Stimulated activated CD4-positive, alpha-beta T cell treated with anti-CD3 and anti-CD28 coated beads, TNF-alpha, amount 100 ng/mL, for 48 hours (primary cell): ENCODE measurements at places on chromosomes 5 and 9.

DNA sequence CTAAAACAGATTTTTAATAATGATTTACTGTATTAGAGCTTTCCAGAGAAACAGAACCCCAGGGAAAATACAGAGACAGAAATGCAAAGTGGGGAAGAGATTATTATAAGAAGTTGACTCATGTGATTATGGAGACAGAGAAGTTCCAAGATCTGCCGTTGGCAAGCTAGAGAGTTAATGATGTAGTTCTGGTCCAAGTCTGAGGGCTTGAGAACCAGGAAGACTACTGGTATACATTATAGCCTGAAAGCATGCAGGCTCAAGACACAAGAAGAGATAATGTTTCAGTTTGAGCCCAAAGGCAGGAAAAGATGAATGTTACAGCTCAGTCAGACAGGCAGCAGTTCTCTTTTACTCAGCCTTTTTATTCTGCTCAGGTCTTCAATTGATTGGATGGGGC is 98.8 kb upstream of the NFIL3 start:
- no peak for DNase-seq

DNA sequence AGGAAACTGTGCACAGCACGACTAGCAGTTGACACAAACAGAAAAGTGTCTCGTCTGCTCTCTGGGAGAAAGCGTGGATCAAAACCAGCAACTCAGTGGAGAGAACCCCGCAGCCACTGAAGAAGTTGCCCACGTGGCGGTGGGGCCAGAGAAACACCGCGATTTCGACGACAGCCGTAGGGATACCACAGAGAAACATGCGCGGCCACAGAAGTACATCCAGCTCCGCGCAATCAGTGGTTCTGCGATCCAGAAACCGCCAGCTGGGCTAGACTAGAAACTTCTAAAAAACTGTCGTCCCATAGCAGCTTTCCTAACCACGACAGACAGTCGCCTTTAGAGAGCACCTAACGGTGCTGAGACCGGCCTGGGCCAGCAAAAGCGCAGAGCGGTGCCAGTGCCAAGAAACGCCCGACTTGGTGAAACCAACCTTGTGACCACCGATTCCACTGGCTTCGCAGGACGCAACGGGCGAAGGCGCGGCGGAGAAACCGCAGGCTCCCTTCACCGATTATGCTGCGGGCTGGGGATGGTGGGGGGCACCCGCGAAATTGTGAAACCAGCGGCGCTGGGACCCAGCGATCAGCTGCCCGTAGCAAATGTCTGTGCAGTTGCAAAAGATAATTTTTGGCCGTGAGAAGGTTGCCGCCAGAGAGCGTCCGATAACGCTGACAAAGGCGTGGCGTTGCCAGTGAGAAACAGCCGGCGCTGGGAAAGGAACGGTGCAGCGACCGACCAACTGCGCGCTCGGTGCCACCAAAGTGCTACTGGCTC is 2.7 kb upstream of the ANXA2R start:
- no peak for DNase-seq

DNA sequence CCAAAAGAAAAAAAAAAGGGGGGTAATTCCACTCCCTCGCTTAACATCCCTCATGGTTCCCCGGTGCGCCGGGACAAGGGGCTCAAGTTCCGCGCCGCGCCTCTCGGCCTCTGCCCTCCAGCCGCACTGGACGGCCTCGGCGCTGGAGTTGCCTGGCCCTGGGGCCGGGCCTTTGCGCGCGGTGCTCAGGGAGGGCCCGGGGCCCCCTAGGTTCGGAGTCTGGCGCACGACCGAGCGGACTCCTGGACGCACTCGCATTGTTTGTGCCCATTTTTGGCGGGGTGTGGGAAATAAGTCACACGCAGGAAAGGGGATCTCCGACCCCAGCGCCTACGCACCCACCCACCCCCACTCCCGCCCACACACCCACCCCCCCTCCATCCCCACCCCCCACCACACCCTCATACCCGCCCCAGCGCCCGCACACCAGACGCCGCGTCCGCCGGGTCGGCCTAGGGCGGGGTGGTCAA is 381 bp downstream of the MED22 start:
- DNase-seq = no peak

DNA sequence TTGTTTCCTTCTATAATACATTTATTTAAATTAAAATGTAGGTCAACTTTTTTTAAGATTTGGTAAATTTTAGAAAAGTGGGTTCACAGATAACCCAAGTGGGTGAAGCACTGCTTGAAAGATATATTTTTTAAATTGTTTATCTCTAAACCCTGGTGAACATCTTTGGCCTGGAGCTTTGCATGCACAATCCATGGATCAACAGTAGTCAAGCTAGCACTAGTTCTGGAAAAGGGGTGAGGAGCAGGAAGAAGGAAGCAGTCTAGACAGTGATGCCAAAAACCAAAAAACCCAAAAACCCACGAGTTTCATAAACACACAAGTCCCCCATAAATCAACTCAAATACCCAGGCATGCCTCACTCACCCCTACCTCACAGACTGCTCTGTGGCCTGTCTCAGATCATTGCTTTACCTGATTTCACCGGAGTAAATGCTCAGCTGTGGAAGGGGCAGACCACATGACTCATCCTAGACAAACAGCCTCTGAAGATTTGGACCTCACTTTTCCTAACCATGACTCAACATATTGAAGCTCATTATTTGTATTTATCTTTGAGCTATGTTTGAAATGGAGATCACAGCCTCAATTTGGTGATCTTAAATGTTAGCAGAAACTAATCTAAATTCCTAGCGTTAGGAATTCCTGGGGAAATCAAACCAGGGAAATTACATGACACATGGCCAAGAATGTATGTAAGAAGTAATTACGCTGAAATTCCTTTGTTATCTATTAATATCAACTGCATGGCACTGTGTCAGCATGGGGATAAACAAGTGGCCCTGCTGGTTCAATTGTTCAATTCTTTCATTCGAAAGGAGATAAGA is 149.6 kb downstream of the ZNF608 start:
- DNase-seq = no peak

DNA sequence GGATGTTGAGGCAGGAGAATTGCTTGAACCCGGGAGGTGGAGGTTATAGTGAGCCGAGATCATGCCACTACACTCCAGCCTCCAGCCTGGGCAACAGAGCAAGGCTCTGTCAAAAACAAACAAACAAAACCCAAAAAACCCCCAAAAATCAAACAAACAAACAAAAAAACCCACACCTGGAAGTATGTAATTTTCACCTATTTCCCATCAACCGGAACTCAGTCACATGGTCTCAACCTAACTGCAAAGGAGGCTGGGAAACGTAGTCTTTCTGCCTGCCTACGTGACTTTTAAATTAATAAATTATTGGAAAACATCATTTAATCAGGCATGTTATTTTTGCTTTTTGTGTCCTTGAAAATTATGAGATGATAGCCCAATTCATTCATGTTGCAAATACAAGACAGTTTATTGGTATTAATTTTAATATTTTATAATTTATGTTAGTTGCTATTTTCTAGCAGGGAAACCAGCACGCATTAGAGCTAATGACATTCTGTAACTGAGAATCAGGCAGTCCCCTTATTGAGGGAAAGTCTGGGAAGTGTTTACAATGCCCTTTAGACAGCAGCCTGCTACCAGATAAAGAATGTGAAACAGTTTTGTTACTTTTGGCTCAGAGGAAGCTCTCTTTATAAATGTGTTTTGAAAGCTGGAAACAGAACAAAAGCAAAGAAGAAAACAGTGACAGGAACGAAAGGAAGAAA is 110.3 kb downstream of the NXNL2 start:
- no peak for DNase-seq

DNA sequence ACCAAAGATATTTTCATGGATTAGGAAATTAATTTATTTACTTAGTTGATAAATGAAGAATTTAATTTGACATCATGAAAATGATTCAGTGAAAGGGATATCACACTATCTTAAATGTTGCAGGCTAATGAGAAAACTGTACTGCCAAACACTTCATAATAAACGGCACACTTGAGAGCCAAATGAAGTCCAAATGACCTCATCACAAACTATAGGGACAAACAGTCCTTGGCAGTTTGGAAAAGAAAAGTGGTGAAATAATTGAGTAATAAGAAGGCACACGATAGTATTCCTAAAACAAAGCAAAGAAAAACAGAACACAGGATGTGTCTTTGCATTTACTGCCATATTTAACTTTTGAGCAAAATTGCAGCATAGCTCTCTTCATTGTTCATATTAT is 116.9 kb upstream of the TLR4 start:
- DNase-seq = no peak

DNA sequence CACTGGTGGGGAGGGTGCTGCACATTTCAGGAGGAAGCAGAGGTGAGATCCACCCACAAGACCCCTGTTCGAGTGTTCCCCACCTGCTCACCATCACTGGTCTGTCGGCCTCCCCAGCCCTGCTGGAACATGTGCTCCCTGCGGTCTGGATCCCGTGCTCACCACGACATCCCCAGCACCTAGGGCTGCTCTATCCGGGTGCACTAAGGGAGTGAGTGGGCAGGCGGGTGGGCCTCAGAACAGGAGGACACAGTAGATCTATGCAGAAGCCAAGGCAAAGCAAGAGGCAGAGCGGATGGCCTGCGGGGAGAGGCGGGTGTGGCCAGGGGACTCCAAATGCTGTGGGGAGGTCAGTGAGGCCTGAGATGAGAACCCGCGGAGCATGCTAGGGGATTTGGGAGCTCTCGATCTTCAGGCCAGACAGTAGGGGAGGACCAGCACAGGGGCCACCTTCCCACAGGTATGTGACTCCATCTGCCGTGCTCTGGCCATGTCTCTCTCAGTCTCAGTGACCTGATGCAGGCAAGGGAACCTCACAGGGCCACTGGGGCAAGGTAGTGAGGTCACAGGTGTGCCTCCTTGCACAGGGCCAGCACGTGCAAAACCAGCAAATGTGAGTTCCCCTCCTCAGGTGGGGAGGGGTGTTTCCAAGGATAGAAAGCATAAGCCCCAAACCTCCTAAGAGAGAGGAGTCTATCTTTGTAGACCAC is 134.2 kb downstream of the ZNF354C start:
- DNase-seq = no peak

DNA sequence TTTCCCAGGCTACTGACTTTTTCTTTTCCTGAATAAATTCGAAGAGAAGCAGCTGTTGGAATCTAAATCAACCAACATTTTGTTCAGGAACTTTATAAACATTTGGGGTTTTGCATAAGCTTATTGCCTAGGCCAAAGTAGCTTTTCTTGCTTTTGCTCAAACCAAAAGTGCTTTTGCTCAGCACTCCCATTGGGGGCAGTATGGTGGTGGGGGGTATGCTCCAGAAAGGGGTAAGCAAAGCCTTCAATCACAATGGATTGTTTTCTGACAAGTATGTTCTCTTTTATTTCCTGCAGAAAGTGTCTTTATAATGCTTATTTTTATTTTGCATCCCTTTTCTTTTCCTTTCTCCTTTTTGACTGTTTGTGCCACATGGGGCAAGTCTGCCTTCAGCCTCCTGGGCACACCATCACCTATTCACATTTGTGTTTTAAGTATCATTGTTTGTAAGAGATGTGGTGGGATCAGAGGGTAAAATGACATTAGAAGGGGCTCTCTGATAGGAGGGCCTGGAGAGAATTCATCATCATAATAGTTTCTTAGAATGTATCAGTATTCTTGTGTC is 86.0 kb downstream of the PRDM6 start:
- no peak for DNase-seq

- DNase-seq = no peak
Observed at GRCh38 chr9:93005876-93006275, 52.6 kb upstream of the SUSD3 start.

- DNase-seq = peak; percentile 1
Observed at GRCh38 chr5:153352685-153353219, 137.7 kb upstream of the GRIA1 start.

- no peak for DNase-seq
Observed at GRCh38 chr5:17308326-17309065, 91.1 kb downstream of the BASP1 start.

DNA sequence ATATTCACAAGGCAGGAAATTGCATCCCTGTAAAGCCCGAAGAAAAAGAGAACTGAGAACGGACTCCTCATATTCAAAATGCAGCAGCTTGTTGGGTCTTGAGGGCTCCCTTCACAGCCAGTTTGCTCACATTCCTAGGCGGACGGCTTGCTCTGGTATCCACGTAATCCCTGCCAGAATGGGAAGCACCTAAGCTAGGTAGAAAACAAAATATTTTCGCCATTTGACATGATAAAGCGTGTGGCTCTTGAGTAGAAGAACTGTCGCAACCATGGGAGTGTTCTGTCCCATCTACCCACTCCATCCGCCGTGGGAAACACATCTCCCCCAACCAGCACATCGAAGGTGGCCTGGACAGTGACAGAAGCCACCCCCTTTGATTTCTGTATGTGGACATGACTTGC is 183.1 kb downstream of the GAS1 start:
- DNase-seq = no peak

DNA sequence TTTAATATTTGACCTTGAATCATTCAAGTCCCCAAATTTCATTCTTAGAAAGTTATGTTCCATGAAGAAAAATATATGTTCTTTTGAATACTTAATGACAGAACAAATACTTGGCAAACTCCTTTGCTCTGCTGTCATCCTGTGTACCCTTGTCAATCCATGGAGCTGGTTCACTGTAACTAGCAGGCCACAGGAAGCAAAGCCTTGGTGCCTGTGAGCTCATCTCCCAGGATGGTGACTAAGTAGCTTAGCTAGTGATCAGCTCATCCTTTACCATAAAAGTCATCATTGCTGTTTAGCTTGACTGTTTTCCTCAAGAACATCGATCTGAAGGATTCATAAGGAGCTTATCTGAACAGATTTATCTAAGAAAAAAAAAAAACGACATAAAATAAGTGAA is 65.4 kb downstream of the WDR41 start:
- DNase-seq = no peak

GRCh38 chr9:128243215-128244018 is 32.4 kb downstream of the GOLGA2 start:
- DNase-seq = no peak

DNA sequence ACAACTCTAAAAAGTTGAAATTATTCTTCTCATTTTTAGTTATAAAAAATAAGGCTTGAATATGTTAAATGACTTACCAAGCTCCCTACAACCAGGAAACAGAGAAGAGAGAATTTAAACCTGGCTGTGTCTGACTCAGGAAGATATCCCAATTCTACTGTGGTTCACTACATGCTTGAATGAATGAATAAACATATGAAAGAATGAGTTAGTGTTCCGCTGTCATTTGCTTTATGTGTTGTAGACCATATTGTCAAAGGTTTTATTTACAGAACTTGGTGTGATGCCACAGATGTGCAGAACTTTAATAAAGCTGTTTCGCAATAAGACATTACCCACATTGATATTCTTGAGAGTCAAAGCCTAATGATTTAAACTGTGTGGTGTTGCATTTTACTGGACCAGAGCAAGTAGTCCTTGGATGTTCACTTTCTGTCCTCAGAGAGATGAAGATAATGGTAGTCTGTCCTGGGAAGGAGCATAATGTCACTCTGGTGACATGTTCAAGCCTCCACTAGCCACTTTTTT is 313.2 kb downstream of the TRIM32 start:
- no peak for DNase-seq

DNA sequence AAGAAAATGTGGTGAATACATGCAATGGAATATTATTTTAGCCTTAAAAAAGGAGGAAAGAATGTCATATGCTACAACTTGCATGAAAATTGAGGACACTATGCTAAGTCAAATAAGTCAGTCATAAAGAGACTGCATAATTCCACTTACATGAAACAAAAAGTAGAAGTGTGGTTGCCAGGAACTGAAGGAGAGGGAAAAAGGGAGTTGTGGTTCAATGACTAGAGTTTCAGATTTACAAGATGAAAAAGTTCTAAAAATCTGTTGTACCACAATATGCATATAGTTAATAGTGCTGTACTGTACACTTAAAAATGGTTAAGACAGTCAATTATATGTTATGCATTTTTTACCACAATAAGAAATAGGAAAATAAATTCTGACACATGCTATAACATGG is 95.4 kb downstream of the SLC44A1 start:
- DNase-seq = no peak
